ENCODE measurements at places on chromosomes 3 and 15.

GRCh38 chr15:53102483-53102882 lies 312.3 kb upstream of the ONECUT1 start:
- DNase-seq, result no peak

DNA sequence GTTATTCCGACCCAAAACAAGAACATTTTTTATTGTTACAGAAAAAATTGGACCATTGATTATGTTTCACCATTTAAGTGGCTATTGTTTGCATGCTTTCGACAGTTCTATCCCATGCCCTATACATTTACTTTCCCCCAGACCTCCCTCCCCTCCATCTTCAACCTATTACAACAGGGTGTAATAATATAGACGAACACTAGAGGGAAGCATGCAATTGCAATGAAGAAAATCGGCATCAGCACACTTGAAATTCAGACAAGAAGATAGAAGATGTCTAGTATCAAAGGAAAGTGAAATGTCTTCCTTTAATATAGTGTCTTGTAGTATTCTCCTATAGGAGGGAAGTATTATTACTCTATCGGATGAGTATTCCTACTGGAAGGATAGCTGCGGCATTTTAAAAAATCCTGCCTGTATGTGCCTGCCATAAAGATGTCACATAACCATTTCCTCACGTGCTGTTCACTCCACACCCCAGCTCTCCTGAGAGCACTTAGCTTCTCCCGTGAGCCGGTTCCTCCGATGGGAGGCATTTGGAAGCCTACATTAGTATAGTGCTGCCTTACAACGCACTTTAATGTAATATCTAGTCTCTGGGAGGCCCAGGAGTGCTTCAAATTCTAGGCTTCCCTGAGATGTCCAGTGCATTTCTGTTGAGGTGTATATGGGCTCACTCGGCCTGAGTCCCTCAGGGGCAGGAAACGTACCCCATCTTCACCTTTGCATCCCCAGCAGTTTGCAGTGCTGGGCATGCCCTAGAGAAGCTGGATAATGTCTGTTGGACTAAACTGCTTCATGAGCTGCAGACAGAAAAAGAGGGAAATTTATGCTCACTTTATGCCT lies 17.8 kb upstream of the ERICH6 start:
- peak; percentile 75 for DNase-seq

- DNase-seq, result no peak
These were observed 88.8 kb upstream of the HES1 start for GRCh38 chr3:194046995-194047645.

DNA sequence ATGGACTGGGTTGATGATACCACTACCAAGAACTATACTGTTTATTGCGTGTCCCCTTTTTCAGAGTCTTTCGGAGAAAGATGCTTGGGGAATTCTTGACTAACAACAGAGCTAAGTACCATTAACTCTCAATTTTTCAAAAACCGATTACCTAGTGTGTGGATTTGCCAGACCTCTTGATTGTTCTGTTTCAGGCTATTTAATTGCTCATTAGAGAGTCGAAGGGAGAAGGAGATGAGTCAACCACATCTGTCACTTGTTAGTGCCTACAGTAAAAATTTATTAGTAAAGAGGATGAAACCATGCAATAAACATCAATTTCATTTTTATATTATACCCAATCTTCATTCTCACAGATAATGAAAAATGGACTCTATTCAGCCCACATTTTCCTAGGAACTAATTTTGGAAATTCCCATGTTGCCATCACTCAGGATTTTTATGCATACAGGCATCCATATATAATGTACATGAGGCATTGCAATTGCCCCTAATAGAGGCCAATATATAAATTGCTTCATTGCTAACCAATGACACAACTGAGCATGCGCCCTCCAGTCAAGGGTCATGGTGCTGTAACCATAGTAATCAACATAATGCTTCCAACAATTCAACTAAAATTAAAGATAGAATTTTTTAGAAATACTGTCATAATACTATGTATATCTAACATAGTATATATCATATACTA lies 541.7 kb downstream of the TBL1XR1 start:
- no peak for DNase-seq

GRCh38 chr15:93974804-93975481 lies 256.4 kb upstream of the MCTP2 start:
- peak; percentile 2 for DNase-seq

DNA sequence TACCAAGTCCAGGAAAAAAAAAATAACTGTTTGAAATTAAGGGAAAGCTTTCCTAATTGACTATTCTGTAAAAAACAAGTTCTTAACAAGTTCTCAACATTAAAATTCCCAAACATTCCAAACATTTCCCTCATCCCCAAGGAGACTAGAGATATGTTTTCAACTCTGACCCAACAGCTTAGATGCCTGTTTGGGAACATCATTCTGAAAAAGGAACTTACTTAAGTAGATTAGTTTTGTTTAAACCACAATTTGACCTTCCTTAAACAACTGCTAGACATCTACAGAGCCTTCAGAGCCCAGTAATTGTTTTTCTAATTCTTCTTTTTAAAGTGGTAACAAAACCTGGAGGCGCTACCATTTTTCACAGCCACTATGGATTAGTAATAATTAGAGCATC lies 12.8 kb downstream of the UBR1 start:
- DNase-seq, result no peak

DNA sequence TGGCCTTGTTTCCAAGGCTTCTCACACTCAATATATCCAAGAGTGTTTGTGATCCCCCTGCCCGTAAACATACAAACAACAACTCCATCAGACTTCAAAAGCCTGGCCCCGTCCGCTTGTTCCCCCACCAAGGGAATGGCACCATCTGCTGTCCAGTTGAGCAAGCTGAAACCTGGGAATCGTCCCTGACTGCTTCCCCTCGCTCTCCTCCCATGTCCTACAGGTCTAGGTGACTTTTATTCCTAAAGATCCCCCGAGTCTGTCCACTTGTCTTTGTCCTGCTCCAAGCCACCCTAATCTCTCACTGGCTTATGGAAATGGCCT lies 27.9 kb upstream of the FAM174B start:
- DNase-seq, result no peak

- no peak for DNase-seq
These were observed 20.3 kb downstream of the PLSCR2 start for GRCh38 chr3:146449076-146449475.

GRCh38 chr3:39752019-39752637 lies 57.3 kb upstream of the MYRIP start:
- DNase-seq, result no peak

GRCh38 chr3:28698706-28699105 lies 350.1 kb upstream of the AZI2 start:
- no peak for DNase-seq

DNA sequence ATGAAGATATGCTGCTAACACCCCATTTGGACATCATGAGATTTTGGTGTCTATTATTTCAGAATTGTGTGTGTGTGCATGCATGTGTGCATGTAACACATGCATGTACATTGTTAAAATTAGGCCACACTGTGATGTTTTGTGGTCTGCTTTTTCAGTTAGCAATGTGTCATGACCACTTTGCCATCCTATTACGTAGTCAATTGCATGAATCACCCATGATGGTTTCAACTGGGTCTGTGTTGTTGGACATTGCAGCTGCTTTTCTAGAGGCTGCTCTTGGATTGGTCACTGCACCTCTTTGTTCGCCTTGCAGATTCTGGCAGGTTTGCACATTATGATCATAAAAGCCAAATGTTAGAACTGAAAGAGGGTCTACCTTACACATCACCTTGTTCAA lies 101.0 kb upstream of the THBS1 start:
- no peak for DNase-seq

- no peak for DNase-seq
These were observed 114.6 kb downstream of the NFKBIZ start for GRCh38 chr3:101963902-101964362.

- DNase-seq, result no peak
These were observed 196.3 kb downstream of the MEIS2 start for GRCh38 chr15:36903922-36904556.

GRCh38 chr15:72237853-72238224 lies 6.8 kb upstream of the PKM start:
- DNase-seq, result no peak

All from A549 (cell line).